ENCODE measurements at places on chromosomes 12 and 14.

GRCh38 chr12:106000382-106001104 lies 138.2 kb downstream of the NUAK1 start:
- DNase-seq = no peak

- DNase-seq = no peak
These were observed 69.1 kb upstream of the GALNT9 start for GRCh38 chr12:132398386-132398991.

GRCh38 chr12:63841571-63841970 lies 2.9 kb upstream of the SRGAP1 start:
- no peak for DNase-seq

DNA sequence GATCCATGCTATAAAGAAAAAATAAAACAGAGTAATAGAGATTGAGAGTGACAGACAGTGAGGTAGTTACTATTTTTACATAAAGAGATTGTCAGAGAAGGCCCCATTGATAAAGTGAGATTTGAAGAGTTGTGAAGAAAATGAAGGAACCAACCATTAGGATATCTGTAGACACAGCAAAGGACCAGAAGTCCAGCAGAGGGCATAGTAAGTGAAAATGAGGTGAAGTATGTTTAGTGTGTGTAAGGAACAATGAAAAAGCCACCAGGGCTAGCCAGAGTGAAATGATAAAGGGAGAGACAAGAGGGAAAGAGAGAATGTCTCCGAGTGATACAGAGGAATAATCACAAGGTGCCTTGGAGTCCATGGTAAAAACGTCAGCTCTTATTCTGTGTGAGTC lies 411.0 kb downstream of the NELL2 start:
- DNase-seq = peak; percentile 12

GRCh38 chr14:102461490-102462338 lies 47.9 kb downstream of the ANKRD9 start:
- no peak for DNase-seq

DNA sequence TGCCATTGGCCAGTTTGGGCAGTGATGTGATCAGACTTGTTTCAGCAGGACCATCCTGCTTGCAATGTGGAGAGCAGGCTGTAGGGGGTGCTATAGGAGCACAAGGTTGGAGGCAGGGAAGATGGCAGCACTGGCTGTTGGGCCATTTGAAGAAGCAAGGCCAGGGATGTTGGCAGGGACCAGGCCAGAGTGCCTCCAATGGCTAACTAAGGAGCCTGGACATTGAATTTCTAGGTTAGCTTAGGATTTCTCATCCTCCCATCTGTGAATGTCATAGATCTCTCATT lies 23.5 kb downstream of the FGF23 start:
- DNase-seq = peak; percentile 74

- no peak for DNase-seq
These were observed 258.3 kb upstream of the STXBP6 start for GRCh38 chr14:25308244-25308643.

GRCh38 chr12:96445691-96446583 lies 43.4 kb upstream of the CFAP54 start:
- DNase-seq = peak; percentile 64

- no peak for DNase-seq
These were observed 659.8 kb downstream of the VRK1 start for GRCh38 chr14:97456958-97457357.

DNA sequence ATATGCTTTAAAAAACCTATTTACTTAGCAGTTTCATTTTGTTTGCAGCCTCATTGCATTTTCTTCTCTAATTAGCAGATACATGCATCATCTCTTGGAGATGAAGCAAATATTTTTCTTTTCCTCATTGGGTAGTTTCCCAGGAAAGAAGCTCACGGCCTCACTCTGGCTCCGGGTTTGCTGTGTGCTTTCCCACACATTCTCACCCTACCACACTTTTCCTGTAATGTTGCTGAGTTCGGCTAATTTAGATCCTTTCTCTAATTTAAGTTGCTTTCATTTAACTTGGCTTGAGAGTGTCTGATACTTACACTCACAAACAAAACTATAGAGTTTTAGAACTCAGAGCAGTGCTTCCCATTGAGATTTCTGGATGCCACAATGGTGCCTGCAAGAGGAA lies 928.2 kb downstream of the NRXN3 start:
- no peak for DNase-seq

DNA sequence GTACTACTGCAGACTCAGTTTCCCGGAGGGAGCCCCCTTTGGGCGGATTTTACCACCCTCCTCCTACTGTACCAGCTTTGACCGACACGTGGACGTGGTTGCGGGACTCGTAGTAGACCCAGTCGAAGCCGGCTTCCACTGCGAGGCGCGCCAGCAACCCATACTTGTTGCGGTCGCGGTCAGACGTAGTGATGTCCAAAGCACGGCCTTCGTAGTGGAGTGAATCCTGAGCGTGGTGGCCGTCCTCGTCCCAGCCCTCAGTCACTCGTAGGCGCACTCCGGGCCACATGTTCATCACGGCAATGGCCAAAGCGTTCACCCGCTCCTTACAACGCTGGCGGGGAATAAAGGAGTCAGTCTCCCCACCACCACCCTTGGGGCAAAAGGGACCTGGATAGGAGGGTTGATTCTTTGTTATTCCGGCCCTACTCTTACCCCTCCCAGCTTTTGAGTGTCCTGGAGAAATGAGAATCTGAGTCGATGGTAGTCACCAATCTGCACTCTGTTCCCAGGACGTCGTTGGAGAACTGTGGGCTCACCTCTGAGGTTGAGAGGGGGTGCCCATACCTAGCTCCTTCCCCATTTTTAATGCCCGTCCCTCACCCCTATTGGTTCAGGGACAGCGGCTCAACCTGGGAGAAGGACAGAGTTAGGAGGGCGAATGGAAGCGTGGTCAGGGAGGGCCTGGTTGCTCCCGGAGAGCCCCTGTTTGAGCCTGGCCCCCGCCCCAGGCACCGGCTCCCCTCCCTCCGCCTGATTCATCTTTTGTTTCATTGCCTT lies 3.4 kb downstream of the DHH start:
- DNase-seq = no peak

GRCh38 chr12:131087302-131087818 lies 133.7 kb downstream of the ADGRD1 start:
- DNase-seq = no peak

GRCh38 chr12:21831791-21832344 lies 57.4 kb upstream of the KCNJ8 start:
- peak; percentile 59 for DNase-seq

DNA sequence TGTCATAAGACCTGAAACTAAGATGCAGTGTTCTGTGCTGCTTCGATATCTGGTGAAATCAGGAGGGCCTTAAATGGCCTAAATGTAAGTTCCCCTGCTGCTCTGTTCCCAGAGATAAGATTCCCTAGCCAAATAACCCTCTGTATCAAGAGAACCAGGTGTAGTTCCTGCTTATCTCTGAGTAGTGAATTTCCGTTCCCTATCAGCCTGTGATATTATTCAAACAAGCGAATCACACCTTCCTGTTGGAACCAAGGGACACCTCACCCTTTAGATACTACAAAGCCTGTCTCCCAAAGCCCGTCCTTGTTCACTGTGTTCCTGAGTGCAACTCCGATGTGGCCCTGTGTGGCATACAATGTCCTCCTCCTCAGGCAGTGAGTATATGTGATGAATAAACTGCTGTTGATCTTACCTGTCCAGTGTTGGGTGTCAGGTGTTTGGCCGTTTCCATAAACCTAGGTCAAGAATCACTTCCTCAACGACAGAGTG lies 52.2 kb upstream of the COCH start:
- no peak for DNase-seq

- DNase-seq = no peak
These were observed 8.4 kb downstream of the STYX start for GRCh38 chr14:52738409-52738808.

DNA sequence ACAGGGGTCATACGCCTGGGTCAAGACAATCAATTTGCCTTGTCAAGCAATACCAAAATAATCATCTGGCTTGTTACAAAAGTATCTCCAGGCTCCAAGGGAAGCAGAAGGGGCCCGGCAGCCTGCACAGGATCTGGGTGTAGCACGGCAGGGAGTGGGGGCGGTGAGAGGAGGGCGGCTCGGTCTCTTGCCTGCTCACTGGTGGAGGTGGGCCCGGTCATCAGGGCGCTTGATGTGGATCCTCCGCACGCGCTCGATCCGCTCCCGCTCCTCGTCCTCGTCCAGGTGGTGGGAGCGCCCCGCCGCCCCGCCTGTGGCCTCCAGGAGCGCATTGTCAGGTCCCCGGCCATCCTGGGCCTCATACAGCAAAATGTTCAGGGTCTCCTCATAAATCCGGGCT lies 25.7 kb downstream of the KCTD10 start:
- no peak for DNase-seq

GRCh38 chr12:7451756-7452155 lies 7.8 kb upstream of the CD163L1 start:
- no peak for DNase-seq

DNA sequence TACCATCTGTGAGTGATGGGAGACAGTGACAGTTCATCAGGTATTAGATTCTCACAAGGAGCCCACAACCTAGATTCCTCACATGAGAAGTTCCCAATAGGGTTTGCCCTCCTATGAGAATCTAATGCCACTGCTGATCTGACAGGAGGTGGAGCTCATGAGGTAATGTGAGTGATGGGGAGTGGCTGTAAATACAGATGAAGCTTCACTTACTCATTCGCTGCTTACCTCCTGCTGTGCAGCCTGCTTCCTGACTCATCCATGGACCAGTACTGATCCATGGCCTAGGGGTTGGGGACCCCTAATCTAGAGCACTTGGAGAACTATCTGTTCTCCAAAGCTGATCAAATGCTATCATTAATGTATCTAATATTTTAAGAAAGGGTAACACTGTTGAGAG lies 17.7 kb downstream of the CLEC2D start:
- DNase-seq = peak; percentile 83

- no peak for DNase-seq
These were observed 910 bp upstream of the NOPCHAP1 start for GRCh38 chr12:104985206-104985605.

- no peak for DNase-seq
These were observed 61.5 kb downstream of the PDE3A start for GRCh38 chr12:20429852-20430251.

DNA sequence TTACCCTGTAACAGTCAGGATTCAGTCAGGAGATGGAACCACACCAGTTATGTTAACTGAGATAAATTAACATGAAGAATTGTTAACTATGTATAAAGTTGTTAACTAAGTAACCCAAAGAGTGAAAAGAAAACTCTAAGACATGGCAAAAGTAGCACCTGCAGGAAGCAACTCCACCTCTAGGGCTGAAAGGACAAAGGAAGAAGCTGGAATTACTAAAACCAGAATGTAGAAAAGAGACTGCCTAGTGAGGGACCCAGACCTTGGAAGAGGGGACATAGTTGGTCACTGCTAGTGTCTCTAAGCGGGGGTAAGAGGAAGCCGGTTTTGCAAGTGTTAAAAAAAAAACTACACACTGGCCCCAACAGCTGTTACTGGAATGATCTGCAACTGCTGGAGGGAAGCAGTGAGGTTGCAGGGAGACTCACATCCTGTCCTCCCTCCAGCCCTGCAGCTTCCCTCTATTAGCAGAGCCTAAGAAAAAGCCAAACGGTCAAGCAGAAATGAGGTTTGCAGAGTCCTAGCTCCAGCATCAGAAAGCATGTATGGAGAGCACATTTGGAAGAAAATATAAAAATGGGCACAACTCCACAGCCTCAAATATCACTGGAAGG lies 39.8 kb downstream of the GPR135 start:
- DNase-seq = no peak

- peak; percentile 51 for DNase-seq
These were observed 891 bp downstream of the PLEKHA5 start for GRCh38 chr12:19130224-19131024.

Data from ACHN (cell line).